Activated T-helper 2 cell treated with anti-CD3 and anti-CD28 coated beads, Interferon-gamma antibody, Interleukin-2, Interleukin-4, amounts not matched to agents 10 μg/mL and 5 μg/mL and 100 μg/mL, durations not matched to agents 14 hours and 24 hours and 36 hours (primary cell): ENCODE measurements at places on chromosomes 1 and 21. TPM values are rescaled to one million over a fixed set of nuclear protein-coding genes. Genes with fewer than 3 reads are reported as not detected.
A peak's percentile ranks its signal among the peaks of the same experiment; 100 is the strongest.

GRCh38 chr1:114892194-114892918 is 37.7 kb downstream of the SYCP1 start:
- no peak for DNase-seq

DNA sequence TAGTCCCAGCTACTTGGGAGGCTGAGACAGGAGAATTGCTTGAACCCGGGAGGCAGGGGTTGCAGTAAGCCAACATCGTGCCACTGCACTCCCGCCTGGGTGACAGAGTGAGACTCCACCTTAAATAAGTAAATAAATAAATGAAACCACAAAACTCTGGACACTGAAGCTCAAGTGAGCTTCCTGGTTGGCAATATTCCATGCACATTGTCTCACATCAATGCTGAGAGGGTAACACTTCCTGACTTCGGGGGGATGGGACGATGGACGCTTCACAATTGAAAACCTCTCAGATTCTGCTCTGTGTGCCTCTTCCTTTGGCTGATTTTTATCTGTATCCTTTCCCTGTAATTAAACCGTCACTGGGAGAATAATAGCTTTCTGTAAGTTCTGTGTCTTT is 70.0 kb upstream of the ZNF644 start:
- DNase-seq: no peak

DNA sequence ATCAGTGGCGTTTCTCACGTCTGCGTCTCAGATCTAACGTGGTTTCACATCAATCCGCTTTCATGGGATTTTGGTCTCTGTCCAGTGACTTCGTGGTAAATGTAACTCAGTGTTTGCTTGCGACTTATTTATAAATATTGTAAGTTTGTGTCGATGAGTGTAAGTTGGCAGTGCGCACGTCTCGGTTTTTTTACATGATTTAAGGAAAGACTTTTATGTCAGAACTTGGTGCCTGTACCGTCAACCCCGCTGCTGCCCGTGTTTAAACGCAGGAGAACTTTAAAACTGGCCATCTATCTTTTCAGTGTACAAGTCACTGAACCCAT is 1.5 kb downstream of the B3GALT6 start:
- DNase-seq: no peak

The FOXD3 gene
- not detected in 2 replicates for total RNA-seq

- no peak for DNase-seq
Measured at GRCh38 chr1:183879494-183879893, 74.6 kb downstream of the RGL1 start.

- DNase-seq: no peak
Measured at GRCh38 chr21:42199868-42200463, 19.0 kb upstream of the ABCG1 start.

DNA sequence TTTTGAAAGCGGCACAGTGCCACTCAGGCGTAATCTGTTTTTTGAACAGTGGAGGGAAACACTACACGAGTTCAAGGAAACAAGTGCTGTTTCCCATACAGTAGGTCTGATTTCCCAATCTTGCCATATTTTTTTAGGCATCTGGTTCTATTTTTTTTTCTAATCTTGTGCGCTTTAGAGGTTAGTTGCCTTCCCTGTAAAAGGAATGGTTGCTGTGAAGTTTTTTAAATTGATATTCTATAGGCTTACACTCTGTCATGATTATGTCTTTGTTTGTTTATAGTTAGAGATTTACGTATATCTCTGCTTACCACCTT is 1.2 kb downstream of the NASP start:
- no peak for DNase-seq

GRCh38 chr1:58648842-58649241 is 51.0 kb downstream of the MYSM1 start:
- DNase-seq: no peak

DNA sequence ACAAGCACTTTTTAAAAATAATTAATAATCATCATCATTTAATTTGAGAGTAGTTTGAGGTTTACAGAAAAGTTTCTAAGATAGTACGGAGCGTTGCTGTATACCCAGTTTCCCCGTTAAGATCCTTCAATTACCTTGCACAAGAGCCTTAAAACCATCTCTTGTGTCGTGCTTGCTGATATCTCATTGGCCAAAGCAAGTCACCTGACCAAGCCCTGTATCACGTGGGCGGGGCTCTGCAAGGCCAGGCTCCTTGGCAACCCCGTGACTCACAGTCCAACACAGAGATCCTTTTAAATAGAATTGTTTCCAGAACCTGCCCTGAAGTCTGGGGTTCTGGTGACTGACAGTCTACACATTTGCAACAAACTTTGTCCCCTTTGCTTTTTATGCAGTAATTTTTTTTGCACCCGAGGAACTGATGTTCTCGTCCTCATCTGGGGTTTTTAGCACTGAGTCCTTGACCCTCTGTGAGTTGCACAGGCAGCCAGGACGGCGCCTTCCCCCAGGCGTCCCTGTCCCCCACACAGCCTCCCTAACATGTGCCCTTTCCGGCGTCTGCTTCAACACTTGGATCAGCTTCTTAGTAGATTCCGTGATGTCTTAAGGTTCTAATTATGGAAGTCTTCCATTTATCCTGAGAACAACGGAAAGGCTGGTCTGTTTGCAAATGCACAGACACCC is 183.3 kb upstream of the TMEM51 start:
- DNase-seq: no peak

The ZBTB8B gene
- total RNA-seq: 0.02 TPM in 1 of 2 replicates, not detected in the other

DNA sequence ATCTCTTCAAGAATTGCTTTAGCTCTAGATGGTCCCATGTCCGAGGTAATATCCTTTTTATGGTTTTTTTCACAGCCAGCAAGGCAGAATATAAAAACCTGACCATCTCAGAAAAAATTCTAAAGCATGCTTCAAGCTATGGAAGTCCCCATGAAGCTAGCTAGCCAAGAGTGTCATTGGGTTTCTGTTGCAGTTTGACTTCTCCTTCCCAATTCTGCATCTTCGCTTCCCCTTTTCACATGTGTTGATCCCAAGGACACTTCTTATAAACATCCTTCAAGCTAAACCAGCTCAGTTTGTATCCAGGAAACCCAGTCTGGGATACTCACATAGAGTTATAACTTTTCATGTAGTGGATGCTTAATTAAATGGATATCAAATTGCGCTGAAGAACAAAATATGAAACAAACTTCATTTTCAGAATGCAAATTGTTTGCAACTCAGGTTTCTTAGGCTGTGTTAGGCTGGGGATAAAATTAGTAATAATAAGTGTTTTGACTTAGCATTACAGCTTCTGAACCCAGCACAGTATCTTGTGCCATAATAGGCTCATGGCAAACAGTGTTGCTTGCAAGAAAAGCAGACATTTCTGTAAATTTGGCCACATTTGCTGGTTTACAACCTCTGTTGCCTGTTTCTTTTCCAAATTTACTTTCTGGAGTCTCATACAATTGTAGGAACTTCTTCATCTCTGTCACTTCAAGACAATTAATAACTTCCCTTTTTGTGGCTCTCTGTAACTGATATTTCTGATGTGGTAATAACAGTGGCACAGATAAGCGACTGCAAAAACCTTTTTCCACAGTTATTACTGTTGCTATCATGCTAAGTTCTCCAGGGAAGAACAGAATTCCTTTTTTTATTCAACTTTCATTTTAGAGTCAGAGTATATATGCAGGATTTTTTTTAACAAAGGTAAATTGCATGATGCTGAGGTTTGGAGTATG is 53.2 kb downstream of the NCAM2 start:
- no peak for DNase-seq

The EXTL1 gene
- not detected in 2 replicates for total RNA-seq

The PRELP gene
- not detected in 2 replicates for total RNA-seq

- peak; percentile 69 for DNase-seq
Measured at GRCh38 chr1:10960411-10961299, 51.8 kb upstream of the TARDBP start.

DNA sequence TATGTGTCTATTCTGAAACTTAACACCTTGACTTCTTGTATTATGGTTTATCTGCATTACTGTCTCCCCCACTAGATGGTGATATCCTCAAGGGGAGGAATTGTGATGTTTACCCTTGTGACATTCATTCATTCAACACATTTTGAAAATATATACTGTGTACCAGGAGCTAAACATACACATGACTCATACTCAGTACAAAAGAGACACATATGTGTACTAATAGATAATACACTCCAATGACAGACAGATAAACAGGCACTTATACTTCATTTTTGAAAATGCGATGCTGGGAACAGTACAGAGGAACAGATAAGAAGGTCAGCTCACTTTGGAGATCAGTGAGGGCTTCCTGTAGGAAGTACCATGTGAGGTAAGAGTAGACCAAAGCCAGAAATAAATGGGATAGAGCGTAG is 8.9 kb upstream of the RAB3GAP2 start:
- DNase-seq: no peak
